Right renal pelvis (tissue), 4 donors: ENCODE measurements at places on chromosomes 12 and 14.

- no peak for DNase-seq
These were observed 144.0 kb downstream of the ADAMTS20 start for GRCh38 chr12:43407816-43408645.

GRCh38 chr14:22872033-22872832 is 693 bp downstream of the LRP10 start:
- DNase-seq, result peak; percentile 90

- DNase-seq, result no peak
These were observed 69.8 kb downstream of the CNTN1 start for GRCh38 chr12:40762072-40762471.

- no peak for DNase-seq
These were observed 111.2 kb downstream of the CAPZA3 start for GRCh38 chr12:18849080-18849479.

GRCh38 chr12:123453165-123453564 is 4.8 kb upstream of the SNRNP35 start:
- no peak for DNase-seq

- no peak for DNase-seq
These were observed 7.5 kb downstream of the C14orf180 start for GRCh38 chr14:104586832-104587620.

DNA sequence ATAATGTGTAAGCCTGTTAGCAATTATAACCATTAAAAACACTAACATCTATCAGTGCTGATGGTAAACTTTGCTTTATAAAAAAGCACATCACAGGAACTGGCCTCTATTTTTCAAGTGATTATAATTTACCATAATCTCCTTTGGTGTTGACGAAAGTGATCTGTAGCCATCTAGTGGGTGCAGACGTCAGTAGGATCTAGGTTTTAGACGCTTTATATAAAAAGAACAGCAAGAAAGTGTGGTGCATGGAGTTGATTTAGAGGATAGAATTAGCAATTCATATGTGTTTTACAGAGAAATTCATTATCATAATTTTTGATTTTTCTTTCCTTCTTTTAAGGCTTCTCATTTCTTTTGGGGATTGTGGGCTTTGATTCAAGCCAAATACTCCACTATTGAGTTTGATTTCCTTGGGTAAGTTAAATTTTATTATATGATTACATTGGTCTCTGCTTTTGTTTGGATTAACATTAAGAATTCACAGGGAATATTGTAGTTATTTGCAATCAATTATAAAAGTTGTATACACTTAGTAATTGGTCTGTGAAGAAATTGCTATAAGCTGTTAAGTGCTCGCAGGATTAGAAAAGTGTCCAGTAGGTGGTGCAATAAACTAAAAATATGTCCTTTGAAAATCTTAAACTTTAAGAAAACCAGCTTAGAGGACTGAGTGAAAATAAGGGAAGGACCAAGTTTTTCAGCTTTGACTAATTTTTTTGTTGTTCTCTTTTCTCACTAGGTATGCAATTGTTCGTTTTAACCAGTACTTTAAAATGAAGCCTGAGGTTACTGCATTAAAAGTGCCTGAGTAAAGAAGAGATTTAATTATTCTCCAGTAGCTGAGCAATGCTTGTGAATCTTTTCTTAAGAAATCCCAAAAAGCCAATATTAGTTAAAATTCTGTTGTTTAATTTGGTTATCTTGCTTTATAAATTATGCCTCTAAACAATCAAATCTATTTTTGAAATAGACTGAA is 59.5 kb downstream of the ETNK1 start:
- DNase-seq, result peak; percentile 29

DNA sequence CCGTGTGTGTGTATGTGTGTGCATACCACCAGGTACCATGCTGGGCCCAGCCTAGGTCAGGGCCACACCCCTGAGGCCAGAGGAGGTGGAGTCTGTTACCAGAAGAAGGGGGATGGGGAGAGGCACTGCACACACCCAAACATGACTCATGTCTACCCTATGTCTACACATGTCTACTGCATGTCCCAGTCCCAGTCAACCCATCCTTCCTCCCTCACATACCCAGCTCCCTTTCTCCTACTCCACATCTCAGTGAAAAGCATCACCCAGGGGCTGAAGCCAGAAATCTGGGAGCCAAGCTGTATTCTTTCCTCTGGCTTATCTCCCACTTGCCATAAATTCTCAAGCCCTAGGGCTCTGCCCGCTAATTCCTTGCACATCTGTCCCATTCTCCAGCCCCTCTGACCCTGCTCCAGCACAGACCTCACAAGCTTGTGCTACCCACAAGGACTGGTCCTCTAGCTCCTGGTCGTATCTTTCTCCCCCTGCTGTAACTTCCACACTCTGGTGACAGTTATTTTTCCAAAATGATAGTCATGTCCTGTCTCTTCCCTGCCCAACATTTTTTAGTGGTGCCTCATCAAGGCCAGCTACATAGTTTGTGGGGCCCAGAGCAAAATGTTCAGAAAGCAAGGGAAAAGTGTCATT is 18.0 kb upstream of the APPL2 start:
- no peak for DNase-seq

DNA sequence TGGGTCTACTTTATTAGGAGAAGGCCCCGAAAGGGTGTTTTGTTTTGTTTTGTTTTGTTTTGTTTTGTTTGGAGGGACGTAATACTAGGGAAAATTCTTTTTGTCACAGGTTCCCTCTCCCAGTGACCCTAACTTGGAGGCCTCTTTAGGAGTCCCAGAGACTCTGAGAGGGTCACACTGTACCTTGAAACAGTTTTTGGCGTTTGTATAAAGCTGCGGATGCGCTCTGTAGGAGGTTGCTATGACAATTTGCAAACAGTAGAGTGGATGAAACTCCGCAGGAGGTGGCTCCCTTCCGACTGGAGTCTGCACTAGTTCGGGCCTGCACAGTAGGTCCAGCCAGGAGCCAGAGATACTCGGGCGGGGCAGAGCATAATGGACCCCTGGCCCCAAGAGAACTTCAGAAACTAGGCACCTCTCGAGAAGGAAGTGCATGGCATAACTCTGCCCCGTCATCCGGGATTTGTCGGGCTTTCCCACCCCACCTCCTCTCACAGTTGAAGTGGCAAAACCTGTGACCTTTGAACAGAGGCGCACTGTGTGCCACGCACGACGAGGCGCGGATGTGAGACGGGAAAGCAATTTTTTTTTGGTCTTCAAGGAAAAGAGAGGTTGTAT is 1.3 kb upstream of the DYRK2 start:
- no peak for DNase-seq

DNA sequence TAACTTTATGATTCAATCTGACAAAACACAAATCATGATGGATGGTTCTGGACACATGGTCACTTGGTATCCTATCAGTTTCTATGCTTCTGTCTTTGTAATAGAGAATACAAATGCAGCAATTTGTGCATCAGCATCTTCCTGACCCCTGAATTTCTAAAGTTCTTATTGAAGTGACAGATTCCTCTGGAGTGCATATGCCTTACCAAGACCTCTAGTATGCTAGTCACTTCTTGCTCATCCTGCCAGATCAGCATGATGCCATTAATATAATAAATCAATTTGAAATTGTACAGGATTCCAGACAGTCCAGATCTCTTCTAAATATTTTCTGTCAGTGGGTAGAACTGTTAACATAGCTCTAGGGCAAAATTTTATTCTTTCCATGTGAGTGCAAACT is 40.6 kb upstream of the GLIPR1 start:
- DNase-seq, result no peak

DNA sequence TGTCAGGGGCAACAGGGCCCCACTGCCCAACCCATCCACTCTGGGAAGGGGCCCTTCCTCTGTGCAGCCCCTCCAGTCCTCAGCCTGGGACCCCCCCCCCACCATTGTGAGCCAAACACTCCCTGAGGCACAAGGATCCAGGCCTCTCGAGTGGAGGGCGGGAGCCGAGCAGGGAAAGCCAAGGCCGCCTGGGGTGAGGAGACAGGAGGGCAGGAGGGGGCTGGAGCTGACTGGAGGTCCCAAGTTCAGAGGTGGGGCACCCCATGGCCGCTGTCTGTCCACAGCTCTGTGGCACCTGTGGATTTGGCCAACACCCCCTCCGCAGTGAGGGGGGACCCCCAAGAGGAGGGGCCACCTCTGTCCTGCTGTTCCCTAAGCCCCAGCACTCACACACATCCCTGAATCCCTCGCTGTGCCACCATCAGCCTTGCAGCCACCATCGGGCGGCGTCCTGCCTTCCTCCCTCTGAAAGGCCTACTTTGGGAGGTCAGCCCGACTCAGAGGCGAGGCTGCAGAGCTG is 25.4 kb upstream of the C14orf180 start:
- DNase-seq, result no peak

DNA sequence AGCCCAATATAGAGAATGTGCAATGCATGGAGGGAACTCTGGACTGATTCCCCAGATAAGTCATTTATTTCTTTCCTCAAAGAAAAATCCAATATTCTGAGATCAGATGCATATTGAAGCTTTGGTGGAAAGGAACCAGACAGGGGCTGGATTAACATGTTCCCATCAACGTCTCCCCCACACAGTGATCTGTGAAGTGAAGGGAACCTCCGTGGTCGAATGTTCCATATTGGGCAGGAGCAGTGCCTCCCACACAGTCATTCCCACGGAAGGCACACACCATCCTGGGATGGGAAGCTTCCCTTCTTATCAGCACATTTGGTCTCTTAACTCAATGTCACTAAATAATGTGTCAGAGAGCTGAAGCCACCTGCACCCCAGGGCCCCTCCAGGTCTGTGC is 247.1 kb downstream of the BCL11B start:
- DNase-seq, result no peak

DNA sequence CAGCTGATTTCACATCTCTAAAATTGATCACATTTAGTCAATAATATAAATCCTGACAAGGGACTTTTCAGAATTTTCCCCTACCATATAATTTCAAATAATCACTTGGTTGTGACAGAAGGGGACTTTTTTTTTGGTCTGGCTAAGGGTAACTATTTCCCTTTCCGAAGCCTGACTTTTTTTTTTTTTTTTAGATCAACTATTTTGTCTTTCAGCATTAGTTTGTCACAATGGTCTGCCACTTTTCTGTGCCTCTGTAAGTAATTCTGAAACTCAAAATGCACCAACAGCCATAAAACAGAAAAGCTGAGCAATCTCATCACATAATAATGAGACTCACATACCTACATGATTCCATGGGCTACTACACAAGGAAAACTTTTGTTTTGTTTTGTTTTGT is 266.4 kb downstream of the SSPN start:
- DNase-seq, result no peak

GRCh38 chr12:87107270-87107669 is 851.1 kb upstream of the MGAT4C start:
- no peak for DNase-seq

DNA sequence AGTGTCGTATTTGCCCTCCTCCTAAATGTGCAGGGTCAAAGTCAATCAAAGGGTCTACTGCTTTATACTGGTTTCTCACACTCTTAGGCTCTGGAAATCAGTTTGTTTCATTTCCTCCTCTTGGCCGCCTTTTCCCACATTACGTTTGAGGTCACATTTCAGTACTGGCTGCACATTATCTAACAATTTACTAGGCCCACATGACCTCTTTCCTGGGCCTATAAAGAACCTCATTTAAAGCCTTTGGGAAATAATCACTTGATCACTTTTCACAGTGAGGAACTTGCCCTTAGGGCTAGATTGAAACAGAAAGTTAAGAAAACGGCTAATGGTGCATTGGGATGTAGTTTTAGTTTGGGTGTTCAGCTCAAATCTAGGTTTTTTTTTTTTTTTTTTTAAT is 497.5 kb downstream of the RERGL start:
- DNase-seq, result no peak

DNA sequence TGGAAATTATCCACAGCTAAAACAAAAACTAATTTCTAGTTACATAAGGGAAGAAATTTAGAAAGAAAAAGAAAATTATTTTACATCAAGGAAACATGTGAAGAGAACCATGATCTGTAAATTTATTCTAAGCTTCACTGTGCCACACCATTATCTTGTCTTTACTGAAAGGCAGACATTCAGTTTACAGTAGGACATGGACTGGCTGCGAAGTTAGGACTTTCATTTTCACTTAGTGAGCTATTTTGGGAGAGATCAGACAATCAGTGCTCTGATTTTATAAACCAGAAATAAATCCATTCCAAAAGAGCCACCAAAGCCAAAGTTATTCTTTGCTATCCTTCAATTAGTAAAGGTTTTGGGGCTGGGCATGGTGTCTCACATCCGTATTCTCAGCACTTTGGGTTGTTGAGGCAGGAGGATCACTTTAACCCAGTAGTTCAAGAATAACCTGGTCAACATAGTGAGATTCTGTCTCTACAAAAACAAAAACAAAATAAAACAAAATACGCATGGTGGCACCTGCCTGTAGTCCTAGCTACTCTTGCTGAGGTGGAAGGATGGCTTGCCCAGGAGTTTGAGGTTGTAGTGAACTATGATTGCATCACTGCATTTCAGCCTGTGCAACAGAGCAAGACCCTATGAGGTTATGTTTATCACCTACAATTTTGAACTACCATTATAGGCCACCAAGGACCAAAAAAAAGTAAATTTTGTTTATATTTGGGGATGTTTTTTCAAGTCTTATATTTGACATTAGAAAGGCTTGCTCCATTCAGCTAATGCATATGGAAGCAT is 1084.8 kb upstream of the ATXN7L3B start:
- DNase-seq, result no peak

DNA sequence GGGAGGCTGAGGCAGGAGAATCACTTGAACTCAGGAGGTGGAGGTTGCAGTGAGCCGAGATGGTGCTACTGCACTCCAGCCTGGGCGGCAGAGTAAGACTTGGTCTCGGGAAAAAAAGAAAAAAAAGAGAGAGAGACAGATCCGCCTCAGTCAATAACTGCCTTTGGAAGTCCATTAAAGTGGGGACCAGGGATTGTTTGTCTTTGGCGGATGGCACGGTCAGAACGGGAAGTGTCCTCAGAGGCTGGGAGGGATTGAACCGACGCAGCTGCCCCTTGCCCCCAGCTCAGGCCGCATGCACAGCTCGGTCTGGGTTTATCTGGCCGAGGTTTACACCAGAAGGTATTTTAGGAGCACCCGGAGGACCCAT is 54.4 kb downstream of the TESC start:
- no peak for DNase-seq

DNA sequence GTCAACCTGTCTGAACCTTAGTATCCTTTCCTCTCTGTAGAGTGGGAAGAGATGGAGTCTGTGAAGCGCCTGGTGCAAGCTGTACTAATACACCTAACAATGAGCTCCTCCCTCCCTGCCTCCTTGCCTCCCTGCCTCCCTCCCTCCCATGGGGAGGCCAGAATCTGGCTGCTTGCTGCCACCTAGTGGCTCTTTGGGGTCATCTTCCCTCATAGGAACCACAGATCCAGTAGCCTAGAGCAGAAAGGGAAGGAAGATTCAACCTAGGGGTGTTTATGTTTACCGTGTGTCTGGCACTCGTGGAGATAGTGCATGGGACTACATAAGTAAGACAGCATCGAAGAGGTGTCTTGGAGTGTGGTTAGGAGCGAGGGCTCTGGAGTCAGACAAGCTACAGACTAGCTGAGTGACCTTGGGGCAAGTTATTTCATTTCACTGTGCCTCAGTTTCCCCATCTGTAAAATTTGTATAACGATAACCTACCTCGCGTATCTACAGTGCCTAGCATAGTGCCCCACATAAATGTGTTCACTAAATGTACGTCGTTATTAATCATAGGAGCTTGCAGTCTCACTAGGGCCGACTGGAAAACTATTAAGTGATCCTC is 35.5 kb upstream of the TSPAN9 start:
- DNase-seq, result peak; percentile 49

GRCh38 chr14:101620031-101620788 is 58.9 kb downstream of the DIO3 start:
- no peak for DNase-seq
